ENCODE measurements at places on chromosomes 16 and 17.

DNA sequence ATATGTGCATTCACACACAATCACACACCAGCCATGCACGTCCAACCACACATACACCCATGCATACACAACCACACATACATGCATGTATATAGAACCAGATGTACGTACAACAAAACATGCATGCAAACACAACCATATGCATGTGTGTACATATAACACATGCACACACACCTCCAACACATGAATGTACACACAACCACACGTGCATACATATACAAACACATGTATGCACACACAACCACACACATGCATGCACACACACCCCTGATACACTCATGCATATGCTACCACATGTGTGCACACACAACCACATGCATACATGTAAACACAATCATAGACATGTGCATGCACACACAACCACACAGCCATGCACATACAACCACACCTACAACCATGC, 52.0 kb upstream of the SDK2 start:
- no peak overlapping the region for H3K4me3 ChIP-seq
- H3K27me3 ChIP-seq, result no peaks in the 10 kb centered on the region
- no peak overlapping the region for H3K27ac ChIP-seq
- no peaks in the 10 kb centered on the region for H3K36me3 ChIP-seq
- no peaks in the 10 kb centered on the region for H3K4me1 ChIP-seq

DNA sequence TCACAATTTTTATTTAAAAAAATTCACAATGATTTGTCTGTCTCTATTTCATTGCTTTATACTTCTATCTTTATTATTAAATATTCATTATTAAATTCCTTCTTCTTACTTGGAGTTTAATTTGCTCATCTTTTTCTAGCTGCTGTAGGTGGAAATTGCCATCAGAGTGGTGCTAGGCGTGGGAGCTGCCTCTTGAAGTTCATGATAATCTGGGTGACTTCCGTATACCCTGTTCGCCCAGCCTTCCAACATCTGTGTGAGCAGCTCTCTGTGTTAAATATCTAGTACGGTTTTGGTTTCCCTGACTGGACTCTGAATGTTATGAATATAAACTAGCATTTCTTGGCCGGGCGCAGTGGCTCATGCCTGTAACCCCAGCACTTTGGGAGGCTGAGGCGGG, 84.0 kb upstream of the RPH3AL start:
- no peak overlapping the region for H3K27ac ChIP-seq
- H3K4me1 ChIP-seq, result no peaks in the 10 kb centered on the region
- DNase-seq, result no peak
- H3K27me3 ChIP-seq, result no peaks in the 10 kb centered on the region

DNA sequence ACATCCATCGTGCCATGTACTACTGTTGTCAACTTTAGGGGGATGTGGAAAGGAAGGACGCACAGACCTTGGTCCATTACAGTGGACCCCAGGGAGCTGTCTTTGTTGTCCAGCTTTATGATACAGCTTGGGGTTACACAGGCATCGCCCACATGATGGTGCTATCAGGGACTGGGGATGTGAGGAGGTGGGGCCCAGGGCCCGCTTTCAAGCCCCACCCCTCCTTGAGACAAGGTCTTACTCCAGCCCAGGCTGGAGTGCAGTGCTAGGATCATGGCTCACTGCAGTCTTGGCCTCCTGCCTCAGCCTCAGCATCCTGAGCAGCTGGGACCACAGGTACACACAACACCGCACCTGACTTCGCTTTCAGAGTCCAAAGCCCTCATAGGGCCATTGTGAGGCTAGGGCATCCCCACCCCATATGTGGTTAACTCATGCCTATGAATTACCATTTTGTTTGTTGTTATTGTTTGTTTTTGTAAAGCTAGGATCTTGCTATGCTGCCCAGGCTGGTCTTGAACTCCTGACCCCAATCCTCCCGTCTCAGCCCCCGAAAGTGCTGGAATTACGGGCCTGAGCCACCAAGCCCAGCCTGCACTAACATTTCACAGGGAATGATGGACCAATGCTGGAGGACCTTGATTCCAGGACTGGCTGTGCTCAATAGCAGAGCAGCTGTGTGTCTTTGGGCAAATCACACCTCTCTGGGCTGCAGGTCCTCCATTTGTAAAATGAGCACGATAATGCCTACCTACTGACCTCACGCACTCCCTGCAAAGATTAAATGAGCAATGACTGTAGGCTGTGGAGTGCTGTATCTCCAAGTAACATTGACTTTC, 17.2 kb downstream of the ST3GAL2 start:
- H3K4me3 ChIP-seq, result no peak overlapping the region
- H3K27me3 ChIP-seq, result no peaks in the 10 kb centered on the region
- H3K36me3 ChIP-seq, result peaks cover 5% of the 10 kb centered on the region
- DNase-seq, result no peak
- peaks cover 15% of the 10 kb centered on the region for H3K4me1 ChIP-seq

DNA sequence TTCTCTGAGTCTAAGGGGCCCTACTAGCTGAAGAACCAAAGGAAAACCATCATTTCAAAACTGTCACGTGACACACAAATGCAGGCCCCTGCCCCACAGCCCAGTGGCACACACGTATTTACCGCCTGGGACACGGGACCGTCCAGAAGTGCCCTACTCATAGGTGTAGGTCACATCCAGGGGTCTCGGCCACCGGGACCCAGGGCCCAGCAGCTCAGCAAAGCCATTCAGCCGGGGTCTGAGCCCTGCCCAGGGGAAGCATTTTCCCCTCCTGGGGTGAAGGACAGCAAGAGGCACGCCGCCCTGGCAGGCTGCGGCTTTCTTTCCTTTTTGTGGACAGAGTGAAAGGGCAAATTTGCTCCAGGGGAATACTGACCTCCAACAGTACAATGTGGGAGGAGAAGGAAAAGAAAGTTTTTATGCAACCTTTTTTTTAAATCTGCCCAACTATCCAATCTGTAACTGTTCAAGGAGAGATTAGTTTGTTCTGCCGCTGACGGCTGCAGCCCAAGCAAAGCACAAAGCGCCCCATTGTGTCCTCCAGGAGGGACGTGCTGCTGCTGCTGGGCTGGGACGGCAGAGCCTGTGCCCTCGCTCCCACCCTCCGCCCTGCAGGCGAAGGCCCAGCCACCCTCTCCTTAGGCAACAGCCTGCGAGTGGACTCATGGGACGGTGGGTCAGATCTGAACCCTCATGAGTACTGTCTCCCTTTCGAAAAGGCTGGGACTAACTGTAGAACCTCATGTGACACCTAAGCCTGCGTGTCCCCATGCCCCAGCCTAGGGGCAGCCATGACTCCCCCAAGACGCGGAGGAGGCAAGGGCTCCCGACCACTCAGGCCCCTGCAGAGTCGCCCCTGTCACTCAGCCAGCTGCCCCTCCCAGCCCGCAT, 21.3 kb downstream of the SLC7A5 start:
- no peak overlapping the region for H3K27ac ChIP-seq
- H3K36me3 ChIP-seq, result no peaks in the 10 kb centered on the region
- H3K4me3 ChIP-seq, result no peak overlapping the region
- DNase-seq, result no peak
- H3K4me1 ChIP-seq, result peaks cover 8% of the 10 kb centered on the region
- no peaks in the 10 kb centered on the region for H3K27me3 ChIP-seq

DNA sequence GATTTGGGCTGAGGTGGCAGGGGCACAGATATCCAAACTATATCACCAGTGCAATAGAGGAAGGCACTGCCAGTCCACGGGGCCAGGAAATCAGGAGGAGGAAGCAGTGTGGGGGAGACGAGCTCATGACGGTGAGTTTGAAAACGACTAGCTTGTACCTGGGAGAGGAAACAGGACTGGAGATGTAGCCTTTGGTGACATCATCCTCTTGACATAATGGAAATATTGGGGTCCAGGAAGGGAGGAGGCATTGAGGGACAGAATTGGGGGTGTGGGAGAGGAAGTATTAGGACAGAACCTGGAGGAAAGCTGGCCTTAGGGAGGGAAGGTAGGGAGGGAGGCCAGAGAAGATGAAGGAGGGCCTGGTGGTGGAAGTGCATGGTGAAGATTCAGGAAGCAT, 109.1 kb downstream of the RGS9 start:
- no peaks in the 10 kb centered on the region for H3K36me3 ChIP-seq
- no peak overlapping the region for H3K4me3 ChIP-seq
- H3K4me1 ChIP-seq, result no peaks in the 10 kb centered on the region
- no peak for DNase-seq
- no peaks in the 10 kb centered on the region for H3K27me3 ChIP-seq

DNA sequence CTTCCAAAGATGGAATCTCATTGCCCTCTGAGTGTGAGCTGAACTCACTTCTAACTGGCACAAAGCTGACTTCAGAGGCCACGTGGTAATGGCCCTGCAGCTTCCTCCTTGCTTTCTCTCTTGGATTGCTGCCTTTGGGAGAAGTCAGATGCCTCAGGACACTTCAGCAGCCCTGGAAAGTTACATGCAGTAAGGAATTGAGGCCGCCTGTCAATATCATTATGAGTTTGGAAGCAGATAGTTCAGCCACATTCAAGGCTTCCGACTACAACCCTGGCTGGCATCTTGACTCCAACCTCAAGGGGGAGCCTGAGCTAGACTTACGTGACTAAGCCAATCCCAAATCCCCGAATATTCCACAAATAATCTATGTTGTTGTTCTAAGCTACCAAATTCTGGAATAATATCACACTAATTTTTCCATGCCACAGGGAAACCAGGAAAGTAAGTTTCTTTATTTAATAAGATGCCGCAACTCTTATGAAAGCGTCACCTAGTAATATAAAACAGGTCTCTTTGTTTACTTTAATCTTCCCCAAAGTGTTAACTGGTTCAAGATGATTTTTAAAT, 13.6 kb downstream of the CEP20 start:
- no peak for DNase-seq
- peaks cover 47% of the 10 kb centered on the region for H3K36me3 ChIP-seq
- H3K27me3 ChIP-seq, result no peaks in the 10 kb centered on the region
- H3K4me1 ChIP-seq, result no peaks in the 10 kb centered on the region
- H3K4me3 ChIP-seq, result no peak overlapping the region

DNA sequence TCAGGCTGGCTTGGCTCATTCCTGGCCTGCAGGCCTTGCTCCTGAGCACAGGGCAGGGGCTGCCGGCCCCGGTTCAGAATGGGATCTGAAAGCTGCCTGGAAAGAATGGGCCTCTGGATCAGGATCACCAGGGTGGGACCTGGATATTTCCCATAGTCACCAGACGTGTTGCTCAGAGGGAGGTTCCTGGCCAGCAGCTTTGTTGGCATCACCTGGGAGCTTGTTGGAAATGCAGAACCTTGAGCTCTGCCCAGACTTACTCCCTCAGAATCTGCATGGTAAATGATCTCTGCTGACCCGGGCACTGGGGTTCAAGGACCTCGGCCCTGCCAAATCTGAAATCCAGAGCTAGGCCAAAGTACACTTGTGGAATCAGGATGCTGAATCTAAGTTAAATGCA, 29.5 kb upstream of the MED9 start:
- no peak for DNase-seq
- H3K4me1 ChIP-seq, result no peaks in the 10 kb centered on the region
- H3K27me3 ChIP-seq, result no peaks in the 10 kb centered on the region

GRCh38 chr16:87392821-87393679, 914 bp downstream of the MAP1LC3B start:
- H3K4me3 ChIP-seq, result peak overlapping the region; percentile 57
- peaks cover 36% of the 10 kb centered on the region for H3K4me1 ChIP-seq
- peak; percentile 31 for DNase-seq
- H3K27me3 ChIP-seq, result no peaks in the 10 kb centered on the region

- peaks cover 3% of the 10 kb centered on the region for H3K4me1 ChIP-seq
- no peak within 1 kb of the TSS for H3K4me3 ChIP-seq
- no peaks in the 10 kb centered on the region for H3K36me3 ChIP-seq
- no peaks in the 10 kb centered on the region for H3K27me3 ChIP-seq
- no peak for DNase-seq
Measured at GRCh38 chr17:8087075-8087951, at the start of gene ALOX12B. Gene ALOX12B, minus strand, starts transcription at chr17:8087716. Its CDS starts 274 bp downstream, at chr17:8087442.

GRCh38 chr17:65753348-65753747, 191.9 kb upstream of the AXIN2 start:
- no peak overlapping the region for H3K4me3 ChIP-seq
- no peak overlapping the region for H3K27ac ChIP-seq
- no peaks in the 10 kb centered on the region for H3K4me1 ChIP-seq
- no peaks in the 10 kb centered on the region for H3K27me3 ChIP-seq
- H3K36me3 ChIP-seq, result no peaks in the 10 kb centered on the region

DNA sequence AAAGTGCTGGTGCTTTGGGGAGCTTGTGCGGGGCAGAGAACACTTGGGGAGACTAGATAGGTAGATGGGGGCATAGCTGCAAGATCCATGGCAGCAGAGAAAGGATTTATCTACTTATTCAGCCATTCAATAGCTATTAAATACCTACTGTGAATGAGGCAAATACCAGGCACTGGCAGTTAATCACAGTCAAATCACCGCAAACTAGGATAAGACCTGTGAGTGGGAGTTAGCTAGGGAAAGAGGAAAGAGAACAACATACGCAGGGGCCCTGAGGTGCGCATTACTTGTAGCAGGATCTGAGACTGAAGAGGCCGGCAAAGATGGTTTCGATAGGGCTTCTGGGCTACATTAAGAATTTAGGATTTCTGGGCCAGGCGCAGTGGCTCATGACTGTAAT, 3.8 kb upstream of the ALKBH5 start:
- no peaks in the 10 kb centered on the region for H3K27me3 ChIP-seq
- no peak overlapping the region for H3K4me3 ChIP-seq
- no peak for DNase-seq
- no peaks in the 10 kb centered on the region for H3K36me3 ChIP-seq

GRCh38 chr17:72077326-72077960, 43.4 kb upstream of the SOX9 start:
- no peak overlapping the region for H3K27ac ChIP-seq
- DNase-seq, result no peak
- H3K36me3 ChIP-seq, result no peaks in the 10 kb centered on the region
- H3K4me1 ChIP-seq, result no peaks in the 10 kb centered on the region
- H3K4me3 ChIP-seq, result no peak overlapping the region

DNA sequence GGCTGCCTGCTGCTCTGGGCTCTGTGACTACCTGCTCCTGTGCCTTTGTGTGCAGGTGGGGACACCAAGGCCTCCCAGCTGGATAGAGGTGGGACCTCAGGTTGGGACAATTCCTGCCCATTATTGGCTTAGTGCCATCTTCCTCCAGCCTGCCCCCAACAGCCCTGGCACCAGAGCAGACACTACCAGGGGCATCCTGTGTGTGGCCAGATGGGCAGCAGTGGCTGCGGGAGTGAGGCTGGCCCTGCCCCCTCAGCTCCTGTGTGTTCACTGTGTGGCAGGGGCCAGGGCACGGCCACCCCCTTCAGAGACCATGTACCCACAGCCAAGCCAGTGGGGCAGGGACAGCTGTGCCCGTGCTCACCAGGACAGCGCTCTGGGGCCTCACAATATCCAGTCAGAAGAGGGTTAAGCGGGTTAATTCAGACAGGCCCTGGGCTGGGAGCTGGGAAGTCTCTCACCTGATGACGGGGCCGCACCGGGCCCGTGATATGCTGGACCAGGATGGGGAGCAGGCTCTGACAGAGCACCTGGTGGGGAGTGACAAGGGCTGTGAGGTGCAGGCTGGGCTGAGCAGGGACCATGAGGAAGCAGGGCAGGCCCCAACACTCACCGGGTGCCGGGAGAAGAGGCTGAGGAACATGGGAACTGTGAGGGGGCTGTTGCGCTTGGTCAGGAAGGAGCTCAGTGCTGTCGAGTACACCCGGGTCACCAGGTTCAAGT, 13.0 kb downstream of the MYBBP1A start:
- no peaks in the 10 kb centered on the region for H3K4me1 ChIP-seq
- peaks cover 68% of the 10 kb centered on the region for H3K36me3 ChIP-seq
- H3K27ac ChIP-seq, result no peak overlapping the region
- H3K4me3 ChIP-seq, result no peak overlapping the region

Measured in natural killer cell (primary cell).